Left lung (tissue), 14 donors: ENCODE measurements at places on chromosomes 1 and 21. TPM values are rescaled to one million over a fixed set of nuclear protein-coding genes. Genes with fewer than 3 reads are reported as not detected.

GRCh38 chr1:41842993-41843755, 75.5 kb downstream of the HIVEP3 start:
- H3K4me1 ChIP-seq, result no peaks in the 10 kb centered on the region
- H3K27ac ChIP-seq, result no peak overlapping the region
- no peak overlapping the region for H3K4me3 ChIP-seq
- DNase-seq, result peak; percentile 22
- H3K27me3 ChIP-seq, result no peaks in the 10 kb centered on the region

Gene RSPO1
- polyA plus RNA-seq, result 1.5 TPM

DNA sequence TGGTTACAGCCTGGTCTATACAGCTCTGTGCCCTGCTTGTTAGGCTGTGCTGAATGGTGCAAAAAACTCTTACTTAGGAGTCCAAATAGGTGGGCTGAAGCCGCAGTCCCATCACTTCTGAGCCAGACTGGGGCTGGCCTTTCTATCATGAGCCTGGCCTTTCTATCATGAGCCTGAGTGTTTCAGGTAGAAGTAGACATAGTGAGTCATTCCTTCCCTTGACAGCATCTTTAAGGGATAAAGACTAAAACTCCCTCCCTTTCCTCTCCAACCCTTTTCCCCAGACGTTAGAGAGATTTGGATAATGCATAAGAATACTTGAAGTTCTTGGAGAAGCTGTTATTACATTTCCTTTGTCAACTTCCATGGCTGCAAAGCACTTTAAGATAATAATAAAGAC, 46.5 kb upstream of the PARP1 start:
- no peaks in the 10 kb centered on the region for H3K4me1 ChIP-seq
- no peaks in the 10 kb centered on the region for H3K36me3 ChIP-seq
- H3K27ac ChIP-seq, result no peak overlapping the region
- H3K27me3 ChIP-seq, result no peaks in the 10 kb centered on the region
- no peak for DNase-seq

GRCh38 chr1:68230484-68230802, 1.9 kb downstream of the WLS start:
- H3K4me3 ChIP-seq, result peak overlapping the region; percentile 71
- no peaks in the 10 kb centered on the region for H3K36me3 ChIP-seq
- H3K27ac ChIP-seq, result no peak overlapping the region
- no peaks in the 10 kb centered on the region for H3K27me3 ChIP-seq
- H3K4me1 ChIP-seq, result peaks cover 31% of the 10 kb centered on the region

DNA sequence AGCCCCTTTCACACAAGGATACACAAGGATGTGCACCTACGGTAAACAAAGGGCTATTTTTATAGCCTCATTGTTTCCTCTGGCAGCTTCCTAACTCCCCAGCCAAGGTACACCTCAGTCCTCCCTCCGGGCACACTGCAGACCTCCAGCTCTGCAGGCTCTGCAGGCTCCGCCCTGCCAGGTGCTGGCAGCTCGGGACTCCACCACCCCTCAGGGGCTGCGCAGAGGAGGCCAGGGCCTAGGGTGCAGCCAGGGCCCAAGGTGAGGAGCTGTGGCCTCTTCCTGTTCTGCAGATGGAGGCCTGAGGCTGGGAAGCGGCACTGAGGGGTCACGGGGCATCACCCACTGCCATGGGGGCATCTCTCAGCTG, 19.8 kb upstream of the CLSTN1 start:
- no peaks in the 10 kb centered on the region for H3K4me1 ChIP-seq
- no peak overlapping the region for H3K27ac ChIP-seq
- DNase-seq, result no peak
- H3K27me3 ChIP-seq, result no peaks in the 10 kb centered on the region
- peaks cover 3% of the 10 kb centered on the region for H3K36me3 ChIP-seq

Gene TMEM61
- polyA plus RNA-seq, result 0.20 TPM

- DNase-seq, result no peak
- H3K27ac ChIP-seq, result no peak overlapping the region
- H3K36me3 ChIP-seq, result no peaks in the 10 kb centered on the region
- H3K27me3 ChIP-seq, result peaks cover 29% of the 10 kb centered on the region
- H3K4me3 ChIP-seq, result no peak overlapping the region
- peaks cover 17% of the 10 kb centered on the region for H3K4me1 ChIP-seq
Measured at GRCh38 chr1:212955098-212955497, 4.8 kb downstream of the VASH2 start.

GRCh38 chr1:153399401-153400055, 8.7 kb upstream of the S100A8 start:
- H3K27me3 ChIP-seq, result no peaks in the 10 kb centered on the region
- H3K4me3 ChIP-seq, result no peak overlapping the region
- no peak for DNase-seq
- H3K4me1 ChIP-seq, result no peaks in the 10 kb centered on the region

DNA sequence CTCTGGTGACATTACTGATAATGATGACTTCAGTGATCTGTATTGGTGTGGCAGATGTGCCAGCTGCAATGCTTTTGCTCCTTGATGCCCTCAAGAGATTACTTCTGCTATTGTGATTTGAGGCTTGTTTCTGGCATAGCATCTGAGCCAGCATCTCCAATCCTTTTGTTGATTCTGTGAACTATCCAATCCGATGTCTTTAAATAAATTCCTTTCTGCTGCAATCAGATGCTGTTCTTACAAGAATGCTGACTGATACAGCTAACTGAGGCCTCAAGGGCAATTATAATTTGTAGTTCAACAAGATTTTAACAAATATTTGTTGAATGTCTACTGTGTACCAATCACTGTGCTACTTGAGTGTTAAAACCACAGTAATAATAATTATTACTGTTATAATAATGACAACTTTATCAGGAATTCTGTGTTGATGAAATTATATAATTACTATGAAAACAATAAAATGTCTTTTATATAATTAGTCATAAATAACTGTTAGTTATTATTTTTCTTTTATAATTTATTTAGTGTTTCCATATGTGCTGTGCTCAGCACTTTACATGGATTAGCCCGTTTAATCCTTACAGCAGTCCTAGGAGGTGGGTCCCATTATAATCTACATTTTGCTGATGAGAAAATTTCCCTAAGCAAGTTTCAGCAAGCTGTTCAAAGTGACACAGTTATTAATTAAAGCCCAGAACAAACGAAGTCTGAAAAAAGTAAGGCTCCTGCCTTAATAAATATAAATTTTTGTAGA, 308.2 kb downstream of the BRINP3 start:
- H3K4me1 ChIP-seq, result no peaks in the 10 kb centered on the region
- H3K27me3 ChIP-seq, result no peaks in the 10 kb centered on the region
- no peak overlapping the region for H3K4me3 ChIP-seq
- DNase-seq, result no peak
- H3K27ac ChIP-seq, result no peak overlapping the region

Gene ABCG1
- 9.2 TPM for polyA plus RNA-seq

DNA sequence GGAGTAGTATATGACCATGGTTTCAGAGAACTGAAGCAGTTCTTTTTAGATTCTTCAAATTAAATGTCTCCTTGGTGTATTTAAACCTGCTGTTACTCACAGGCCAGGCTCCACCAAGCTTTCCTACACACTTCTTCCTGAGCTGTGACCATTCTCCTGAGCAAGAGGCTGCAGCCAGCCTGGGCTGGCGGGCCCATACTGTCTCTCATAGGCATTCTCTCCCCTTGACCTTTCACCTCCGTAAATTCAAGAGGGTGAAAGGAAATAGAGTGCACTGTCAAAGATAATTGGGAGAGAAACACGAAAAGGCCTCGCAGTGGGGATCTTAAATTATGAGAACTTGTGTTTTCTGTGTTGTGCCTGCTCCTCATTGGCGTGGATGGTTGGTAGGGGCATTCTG, 2.3 kb downstream of the ARF1 start:
- H3K27me3 ChIP-seq, result no peaks in the 10 kb centered on the region
- DNase-seq, result peak; percentile 27
- H3K4me3 ChIP-seq, result no peak overlapping the region
- peak overlapping the region; percentile 99 for H3K27ac ChIP-seq
- no peaks in the 10 kb centered on the region for H3K36me3 ChIP-seq

- H3K27me3 ChIP-seq, result no peaks in the 10 kb centered on the region
- no peak for DNase-seq
Measured at GRCh38 chr1:112196731-112197130, 199.3 kb upstream of the CTTNBP2NL start.

Gene CYB5RL
- polyA plus RNA-seq, result 10.1 TPM

DNA sequence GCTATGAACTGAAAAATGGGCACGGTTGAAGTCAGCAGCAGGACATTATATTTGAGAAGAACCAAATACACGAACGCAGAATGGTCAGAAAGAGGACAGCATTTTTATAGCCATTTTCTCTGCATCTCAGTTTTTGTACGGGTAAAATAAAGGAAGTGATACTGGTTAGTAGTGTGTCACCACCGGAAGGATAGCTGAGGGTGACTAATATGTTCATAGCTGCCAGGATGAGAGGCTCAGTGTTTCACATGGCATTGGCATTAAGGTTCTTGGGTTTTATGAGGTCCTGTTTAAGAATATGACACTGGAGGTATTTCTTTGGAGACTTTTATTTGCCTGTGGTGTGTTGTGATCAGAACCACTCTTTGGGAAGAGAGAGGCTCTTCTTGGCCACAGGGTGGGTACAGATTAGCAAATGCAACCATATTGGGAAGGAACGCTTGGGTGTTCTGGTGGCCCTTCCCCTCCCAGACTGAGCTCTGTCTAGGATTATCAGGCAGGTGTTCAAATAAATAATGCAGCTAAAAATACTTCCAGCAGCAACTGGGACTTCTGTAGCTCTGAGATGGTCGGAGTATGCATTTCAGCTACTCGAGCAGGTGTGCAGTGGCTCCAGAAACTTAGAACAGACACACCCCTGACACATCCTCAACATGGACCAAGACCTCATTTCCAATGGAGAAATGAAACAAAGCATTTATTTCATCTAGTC, 158.2 kb downstream of the PBX1 start:
- peaks cover 11% of the 10 kb centered on the region for H3K4me1 ChIP-seq
- no peak overlapping the region for H3K27ac ChIP-seq
- no peaks in the 10 kb centered on the region for H3K27me3 ChIP-seq
- no peak for DNase-seq

DNA sequence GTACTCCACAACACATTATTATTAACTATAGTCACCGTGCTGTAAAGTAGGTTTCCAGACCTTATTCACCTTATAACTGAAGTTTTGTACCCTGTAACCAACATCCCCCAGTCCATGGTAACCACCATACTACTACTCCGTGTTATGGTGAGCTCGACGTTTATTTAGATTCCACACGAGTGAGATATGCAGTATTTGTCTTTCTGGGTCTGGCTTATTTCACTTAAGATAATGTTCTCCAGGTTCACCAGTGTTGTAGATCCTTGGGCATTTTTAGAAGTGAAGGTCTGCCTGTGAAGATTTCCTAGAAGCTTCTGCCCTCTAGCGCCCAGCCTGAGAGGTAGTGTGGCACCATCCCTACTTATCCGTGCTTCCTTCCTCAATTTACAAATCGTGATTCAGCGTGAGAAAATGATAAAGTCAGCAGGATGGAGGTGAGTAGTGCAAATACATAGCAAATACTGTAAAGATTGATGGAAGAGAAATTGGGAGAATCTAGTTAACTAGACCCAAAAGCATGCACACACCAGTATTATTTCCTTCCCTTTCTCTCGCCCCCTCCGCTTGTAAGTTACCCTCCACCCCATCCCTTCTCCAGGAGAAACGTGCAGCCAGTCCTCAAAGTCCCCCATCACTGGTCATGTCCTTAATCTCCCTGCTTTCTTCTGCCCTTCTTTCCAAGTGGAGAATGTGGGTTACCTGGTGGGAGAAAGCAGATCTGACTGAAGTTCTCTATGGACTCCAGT, 36.0 kb upstream of the DISC1 start:
- no peak overlapping the region for H3K27ac ChIP-seq
- no peaks in the 10 kb centered on the region for H3K4me1 ChIP-seq
- peak; percentile 26 for DNase-seq

DNA sequence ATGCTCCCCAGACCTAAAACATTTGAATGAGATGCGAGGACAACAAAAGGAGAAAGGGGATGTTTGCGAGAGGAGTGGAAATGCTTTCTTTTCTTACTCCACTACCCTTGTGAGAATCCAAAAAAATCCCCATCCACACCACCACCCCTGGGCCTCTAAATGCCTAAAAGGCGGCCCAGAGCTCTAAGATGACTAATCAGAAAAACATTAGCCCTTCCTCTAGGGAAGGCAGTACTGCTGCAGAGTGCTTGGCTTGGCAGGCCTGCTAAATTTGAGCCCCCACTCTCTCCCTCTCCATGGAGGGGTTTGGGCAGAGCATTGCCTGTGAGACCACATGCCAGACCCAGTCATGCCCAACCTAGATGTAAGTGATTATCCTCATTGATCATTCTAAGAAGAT, 347.9 kb downstream of the USH2A start:
- no peak for DNase-seq
- no peak overlapping the region for H3K4me3 ChIP-seq
- H3K27me3 ChIP-seq, result no peaks in the 10 kb centered on the region
- no peaks in the 10 kb centered on the region for H3K36me3 ChIP-seq
- no peak overlapping the region for H3K27ac ChIP-seq

Gene ACOT7
- 14.8 TPM for polyA plus RNA-seq

- no peak overlapping the region for H3K4me3 ChIP-seq
- H3K4me1 ChIP-seq, result no peaks in the 10 kb centered on the region
- no peaks in the 10 kb centered on the region for H3K27me3 ChIP-seq
- DNase-seq, result no peak
Measured at GRCh38 chr1:188027613-188028012, 1198.9 kb downstream of the PLA2G4A start.

Gene AGT
- 0.54 TPM for polyA plus RNA-seq

- no peak overlapping the region for H3K27ac ChIP-seq
- no peaks in the 10 kb centered on the region for H3K4me1 ChIP-seq
- no peaks in the 10 kb centered on the region for H3K36me3 ChIP-seq
- H3K27me3 ChIP-seq, result no peaks in the 10 kb centered on the region
- no peak overlapping the region for H3K4me3 ChIP-seq
Measured at GRCh38 chr21:10272216-10272615, 249.2 kb upstream of the TPTE start.

Gene BRDT
- polyA plus RNA-seq, result 0.19 TPM

Gene COL24A1
- polyA plus RNA-seq, result 27.0 TPM

- H3K27ac ChIP-seq, result no peak overlapping the region
- H3K36me3 ChIP-seq, result no peaks in the 10 kb centered on the region
- DNase-seq, result no peak
- no peaks in the 10 kb centered on the region for H3K4me1 ChIP-seq
- H3K27me3 ChIP-seq, result no peaks in the 10 kb centered on the region
- no peak overlapping the region for H3K4me3 ChIP-seq
Measured at GRCh38 chr1:210633636-210634035, 304.9 kb downstream of the HHAT start.

GRCh38 chr1:31745096-31745945, 18.8 kb downstream of the ADGRB2 start:
- H3K27me3 ChIP-seq, result peaks cover 4% of the 10 kb centered on the region
- H3K36me3 ChIP-seq, result no peaks in the 10 kb centered on the region
- no peaks in the 10 kb centered on the region for H3K4me1 ChIP-seq

DNA sequence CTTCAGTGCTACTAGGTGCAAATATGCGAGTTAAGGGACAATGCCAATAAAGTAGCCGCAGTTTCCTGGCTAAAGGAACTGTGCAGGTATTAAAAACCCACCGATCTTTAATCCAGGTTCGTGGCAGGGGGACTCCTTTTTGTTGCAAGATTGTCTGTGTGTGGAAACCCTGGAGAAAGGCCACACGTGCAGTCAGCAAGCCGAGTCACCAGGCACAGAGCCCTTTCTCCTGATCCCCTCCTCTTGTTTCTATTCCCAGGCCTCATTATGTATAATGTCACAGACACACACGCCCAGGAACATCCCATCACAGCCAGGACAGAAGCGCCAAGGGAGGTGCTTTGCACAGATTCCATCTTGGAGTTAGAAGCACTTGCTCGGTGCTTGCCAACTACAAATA, 528.9 kb downstream of the KIF26B start:
- DNase-seq, result peak; percentile 56
- H3K27me3 ChIP-seq, result no peaks in the 10 kb centered on the region
- H3K36me3 ChIP-seq, result no peaks in the 10 kb centered on the region

- H3K4me1 ChIP-seq, result no peaks in the 10 kb centered on the region
- no peaks in the 10 kb centered on the region for H3K27me3 ChIP-seq
- H3K27ac ChIP-seq, result no peak overlapping the region
Measured at GRCh38 chr1:204634260-204634910, 51.2 kb downstream of the LRRN2 start.

Gene APOBEC4
- 2.2 TPM for polyA plus RNA-seq

Gene SPATA21
- 0.39 TPM for polyA plus RNA-seq

Gene EFNA1
- 105 TPM for polyA plus RNA-seq
